Airway epithelial cell (primary cell): ENCODE measurements at places on chromosomes 16 and 17. TPM values are rescaled to one million over a fixed set of nuclear protein-coding genes. Genes with fewer than 3 reads are reported as not detected.

OR1A1 gene
- total RNA-seq = not detected in 2 replicates

TUBG1 gene
- 90.4 and 130 TPM in 2 replicates for total RNA-seq

GJC1 gene
- 9.6 and 10.3 TPM in 2 replicates for total RNA-seq

GRB7 gene
- total RNA-seq = 16.4 and 26.3 TPM in 2 replicates

CFAP119 gene
- 1.7 and 3.0 TPM in 2 replicates for total RNA-seq

NLK gene
- total RNA-seq = 9.4 and 10.6 TPM in 2 replicates

TM4SF5 gene
- total RNA-seq = not detected in 2 replicates

IL32 gene
- total RNA-seq = 10.1 and 10.9 TPM in 2 replicates

EFNB3 gene
- 2.0 and 2.6 TPM in 2 replicates for total RNA-seq

CCL18 gene
- total RNA-seq = not detected in 2 replicates

CHMP6 gene
- total RNA-seq = 33.4 and 39.2 TPM in 2 replicates

FAM83G gene
- total RNA-seq = 48.5 and 61.9 TPM in 2 replicates

PCGF2 gene
- 4.5 and 6.3 TPM in 2 replicates for total RNA-seq

MT1G gene
- total RNA-seq = 1.1 TPM in 1 of 2 replicates, not detected in the other

TBC1D3C gene
- total RNA-seq = not detected in 2 replicates

STAC2 gene
- not detected in 2 replicates for total RNA-seq

CRYBA1 gene
- not detected in 2 replicates for total RNA-seq

MBTPS1 gene
- total RNA-seq = 46.6 and 56.8 TPM in 2 replicates

KRTAP4-7 gene
- total RNA-seq = not detected in 2 replicates

UNC13D gene
- total RNA-seq = 9.6 and 10.1 TPM in 2 replicates

XYLT1 gene
- 0.14 and 0.28 TPM in 2 replicates for total RNA-seq

KRTAP1-5 gene
- not detected in 2 replicates for total RNA-seq

C1QTNF1 gene
- 0.46 and 0.99 TPM in 2 replicates for total RNA-seq

SSTR5 gene
- not detected in 2 replicates for total RNA-seq

KRT32 gene
- total RNA-seq = 0.21 TPM in 1 of 2 replicates, not detected in the other

CHRNE gene
- 0.35 TPM in 1 of 2 replicates, not detected in the other for total RNA-seq

GCGR gene
- not detected in 2 replicates for total RNA-seq

SPN gene
- total RNA-seq = not detected in 2 replicates

WDR81 gene
- 9.7 and 12.2 TPM in 2 replicates for total RNA-seq

MARVELD3 gene
- total RNA-seq = 12.2 and 18.1 TPM in 2 replicates

HEATR9 gene
- total RNA-seq = not detected in 2 replicates

SLC7A6OS gene
- total RNA-seq = 6.5 and 9.2 TPM in 2 replicates

GPR179 gene
- not detected in 2 replicates for total RNA-seq

LSM12 gene
- total RNA-seq = 42.0 and 66.4 TPM in 2 replicates

PRRT2 gene
- total RNA-seq = not detected in 2 replicates

CA4 gene
- not detected in 2 replicates for total RNA-seq

KRTAP2-1 gene
- total RNA-seq = not detected in 2 replicates

TERB1 gene
- 0.07 and 0.46 TPM in 2 replicates for total RNA-seq

TBX4 gene
- total RNA-seq = not detected in 2 replicates

INCA1 gene
- 0.42 TPM in 1 of 2 replicates, not detected in the other for total RNA-seq

DUSP3 gene
- total RNA-seq = 15.0 and 20.6 TPM in 2 replicates

FBXO47 gene
- total RNA-seq = not detected in 2 replicates
